ENCODE measurements at places on chromosomes 2 and 18. TPM values are rescaled to one million over a fixed set of nuclear protein-coding genes. Genes with fewer than 3 reads are reported as not detected.

- DNase-seq = no peak
These were observed 439.7 kb upstream of the TNP1 start for GRCh38 chr2:217299590-217299989.

Gene CD8A
- polyA plus RNA-seq = 0.25 TPM

GRCh38 chr2:53460937-53461336, 306.7 kb upstream of the CHAC2 start:
- DNase-seq = no peak

- no peak for DNase-seq
These were observed 183.9 kb downstream of the EIPR1 start for GRCh38 chr2:3193443-3194330.
